ENCODE measurements at places on chromosomes 6 and 20. TPM values are rescaled to one million over a fixed set of nuclear protein-coding genes. Genes with fewer than 3 reads are reported as not detected.

The ADAM33 gene
- 1.3 TPM for total RNA-seq

DNA sequence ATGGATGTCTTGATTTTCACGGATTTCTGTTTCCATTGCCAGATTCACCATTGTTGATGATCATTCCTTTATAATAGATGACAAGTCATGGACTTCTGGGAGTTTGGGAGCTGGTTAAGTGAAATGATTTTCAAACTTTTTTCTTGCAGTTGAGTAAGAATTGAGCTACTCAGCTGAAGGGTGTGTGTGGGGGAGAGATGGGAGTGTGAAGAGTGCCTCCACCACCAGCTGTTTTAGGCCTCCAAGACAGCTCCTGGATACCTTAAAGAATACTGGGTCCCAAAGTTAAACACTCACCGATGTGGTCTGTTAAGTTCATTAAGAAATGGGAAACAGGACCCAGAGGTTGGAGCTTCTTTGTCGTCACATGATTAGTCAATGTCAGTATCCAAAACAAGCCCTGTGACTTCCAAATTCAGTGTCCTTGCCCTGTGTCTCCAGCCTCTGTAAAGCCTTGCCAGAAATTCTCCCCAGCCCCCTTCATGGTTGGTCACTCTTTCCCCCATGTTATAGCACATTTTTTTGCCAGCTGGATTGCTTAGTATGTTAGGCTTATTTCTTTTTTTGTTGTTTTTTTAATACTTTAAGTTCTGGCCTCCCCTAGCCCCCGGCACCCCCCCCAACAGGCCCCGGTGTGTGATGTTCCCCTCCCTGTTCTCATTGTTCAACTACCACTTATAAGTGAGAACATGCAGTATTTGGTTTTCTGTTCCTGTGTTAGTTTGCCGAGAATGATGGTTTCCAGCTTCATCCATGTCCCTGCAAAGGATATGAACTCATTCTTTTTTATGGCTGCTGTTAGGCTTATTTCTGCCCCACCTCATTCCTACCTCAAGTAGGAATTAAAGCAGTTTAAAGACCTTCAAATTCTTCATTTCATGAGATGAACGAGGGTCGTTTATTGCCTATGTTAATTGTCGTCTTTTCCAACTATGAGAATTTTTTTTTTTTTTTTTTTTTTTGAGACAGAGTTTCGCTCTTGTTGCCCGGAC lies 26.9 kb downstream of the BICRAL start:
- no peak overlapping the region for H3K4me3 ChIP-seq
- H3K27ac ChIP-seq: no peak overlapping the region
- H3K27me3 ChIP-seq: no peaks in the 10 kb centered on the region
- no peak for DNase-seq
- H3K4me1 ChIP-seq: no peaks in the 10 kb centered on the region
- H3K36me3 ChIP-seq: no peaks in the 10 kb centered on the region

- peak; percentile 50 for DNase-seq
- no peak overlapping the region for H3K27ac ChIP-seq
- no peaks in the 10 kb centered on the region for H3K27me3 ChIP-seq
- H3K4me1 ChIP-seq: no peaks in the 10 kb centered on the region
- no peaks in the 10 kb centered on the region for H3K36me3 ChIP-seq
- no peak overlapping the region for H3K4me3 ChIP-seq
Observed at GRCh38 chr6:167736486-167737204, 90.1 kb upstream of the AFDN start.

DNA sequence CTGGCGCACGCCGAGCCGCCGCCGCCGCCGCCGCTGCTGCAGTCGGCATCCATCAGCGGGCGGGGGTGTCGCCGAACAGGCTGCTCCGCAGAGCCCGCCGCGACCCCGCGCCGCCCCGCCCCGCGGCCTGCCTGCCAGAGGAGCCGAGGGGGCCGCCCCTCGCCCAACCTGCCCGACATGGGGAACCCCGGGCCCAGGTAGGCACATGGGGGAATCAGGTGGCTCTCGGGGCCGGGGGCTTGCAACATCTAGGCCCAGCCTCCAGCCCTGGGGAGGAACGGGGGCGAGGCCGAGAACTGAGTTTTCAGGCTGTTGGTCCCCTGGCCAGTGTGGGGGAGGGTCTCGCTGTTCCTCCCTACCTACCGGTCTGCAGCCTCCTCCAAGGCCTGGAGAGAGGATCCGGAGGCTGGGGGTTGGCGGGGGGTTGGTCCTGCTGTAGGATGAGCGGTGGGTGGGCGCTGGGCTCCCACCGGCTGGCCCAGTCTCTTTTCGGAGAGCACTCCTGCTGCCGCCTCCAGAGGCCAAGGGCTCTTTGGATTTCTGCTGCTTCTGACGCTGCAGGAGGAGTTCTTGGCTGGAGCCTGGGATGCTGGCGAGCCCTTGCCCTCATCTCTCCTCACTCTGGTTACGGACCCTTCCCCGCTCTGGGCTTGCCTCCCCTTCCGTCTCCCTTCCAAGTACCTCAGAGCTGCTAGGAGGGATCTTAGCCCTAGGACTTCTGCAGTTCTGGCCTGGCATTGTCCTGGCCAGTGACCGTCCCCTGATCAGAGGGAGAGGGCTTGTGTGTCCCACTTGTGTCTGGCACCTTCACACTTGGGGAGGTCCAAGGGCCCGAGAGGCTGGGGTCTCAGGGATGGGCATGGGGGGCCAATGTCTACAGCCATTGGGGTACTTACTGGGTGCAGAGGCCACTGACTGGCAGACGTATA lies at the start of gene EPB41L1:
TSS of gene EPB41L1 (plus strand) at position 41 of the 929 bp plus-strand sequence. CDS start 19,038 bp downstream, outside the sequence.
- peak; percentile 53 for DNase-seq
- no peaks in the 10 kb centered on the region for H3K36me3 ChIP-seq
- no peaks in the 10 kb centered on the region for H3K27me3 ChIP-seq
- peak within 1 kb of the TSS; percentile 77 for H3K4me3 ChIP-seq
- H3K27ac ChIP-seq: peak within 1 kb of the TSS; percentile 64
- peaks cover 23% of the 10 kb centered on the region for H3K4me1 ChIP-seq

DNA sequence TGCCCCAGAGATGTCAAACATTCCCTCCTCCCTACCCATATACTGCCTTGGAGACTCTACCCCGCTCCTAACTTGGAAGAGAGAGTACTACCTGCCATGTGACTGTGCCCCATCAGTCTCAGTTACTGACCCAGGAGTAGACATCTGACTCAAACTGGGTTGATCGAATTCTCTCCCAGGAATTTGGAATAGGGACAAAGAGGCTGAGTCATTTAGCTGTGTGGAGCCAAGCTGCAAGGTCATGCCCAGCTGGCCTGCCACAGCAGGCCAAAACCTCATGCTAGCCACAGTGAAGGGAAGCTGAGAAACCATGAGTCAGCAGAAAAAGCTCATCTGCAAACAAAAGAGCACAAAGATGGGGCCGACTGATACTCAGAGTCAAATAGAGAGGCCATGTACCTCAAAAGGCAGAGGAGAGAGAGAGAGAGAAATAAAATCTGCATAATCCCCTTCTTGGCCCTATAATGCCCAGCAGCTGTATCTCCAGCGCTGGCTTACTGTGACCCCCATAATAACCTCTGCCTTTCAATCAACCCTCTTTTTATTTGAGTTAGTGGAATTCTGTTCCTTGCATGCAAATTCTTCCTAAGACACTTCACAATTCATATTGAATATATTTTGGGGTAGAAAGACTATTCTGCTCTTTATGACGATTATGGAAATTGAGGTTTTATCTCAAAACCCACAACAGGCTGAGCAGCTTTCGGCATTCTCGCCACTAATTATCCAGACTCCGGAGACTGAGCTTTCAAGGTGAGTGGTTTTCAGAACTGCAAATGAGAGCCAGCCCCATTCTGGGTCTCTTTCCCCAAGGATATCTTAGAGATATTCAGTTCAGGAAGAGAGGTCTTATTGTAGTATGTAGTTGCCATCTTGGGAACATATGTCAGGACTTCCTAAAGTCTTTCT lies 21.4 kb upstream of the AKIRIN2 start:
- no peak overlapping the region for H3K4me3 ChIP-seq
- no peaks in the 10 kb centered on the region for H3K27me3 ChIP-seq
- no peaks in the 10 kb centered on the region for H3K4me1 ChIP-seq
- H3K27ac ChIP-seq: no peak overlapping the region

- DNase-seq: no peak
- no peak overlapping the region for H3K4me3 ChIP-seq
- H3K4me1 ChIP-seq: no peaks in the 10 kb centered on the region
- H3K36me3 ChIP-seq: no peaks in the 10 kb centered on the region
Observed at GRCh38 chr6:149876241-149876933, 12.2 kb upstream of the LRP11 start.

- no peaks in the 10 kb centered on the region for H3K27me3 ChIP-seq
- peaks cover 49% of the 10 kb centered on the region for H3K36me3 ChIP-seq
- no peak overlapping the region for H3K4me3 ChIP-seq
- no peak for DNase-seq
Observed at GRCh38 chr6:57104336-57104735, 14.3 kb downstream of the ZNF451 start.

DNA sequence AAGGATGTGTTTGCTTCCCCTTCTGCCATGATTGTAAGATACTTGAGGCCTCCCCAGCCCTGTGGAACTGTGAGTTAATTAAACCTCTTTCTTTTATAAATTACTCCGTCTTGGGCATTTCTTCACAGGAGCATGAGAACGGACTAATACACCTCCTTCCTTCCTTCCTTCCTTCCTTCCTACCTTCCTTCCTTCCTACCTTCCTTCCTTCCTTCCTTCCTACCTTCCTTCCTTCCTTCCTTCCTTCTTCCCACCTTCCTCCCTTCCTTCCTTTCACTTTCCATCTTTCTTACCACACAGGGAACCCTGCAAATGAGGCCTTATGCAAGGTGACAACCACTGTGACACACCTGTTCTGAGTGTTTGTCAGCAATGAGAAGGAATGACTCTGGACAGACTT lies 141.3 kb upstream of the EXOC2 start:
- peaks cover 27% of the 10 kb centered on the region for H3K4me1 ChIP-seq
- DNase-seq: no peak
- H3K4me3 ChIP-seq: no peak overlapping the region
- H3K27me3 ChIP-seq: peaks cover 3% of the 10 kb centered on the region
- H3K27ac ChIP-seq: no peak overlapping the region

The MACROD2 gene
- total RNA-seq: 6.1 TPM

GRCh38 chr6:50925981-50926380 lies 107.3 kb downstream of the TFAP2B start:
- H3K36me3 ChIP-seq: no peaks in the 10 kb centered on the region
- peak; percentile 42 for DNase-seq
- H3K4me1 ChIP-seq: peaks cover 11% of the 10 kb centered on the region
- no peaks in the 10 kb centered on the region for H3K27me3 ChIP-seq

The MYO6 gene
- total RNA-seq: 8.7 TPM

Measured in cardiac muscle cell (in vitro differentiated cells and primary cell).